Mammary epithelial cell (primary cell): ENCODE measurements at places on chromosomes 6 and 20. TPM values are rescaled to one million over a fixed set of nuclear protein-coding genes. Genes with fewer than 3 reads are reported as not detected.

DNA sequence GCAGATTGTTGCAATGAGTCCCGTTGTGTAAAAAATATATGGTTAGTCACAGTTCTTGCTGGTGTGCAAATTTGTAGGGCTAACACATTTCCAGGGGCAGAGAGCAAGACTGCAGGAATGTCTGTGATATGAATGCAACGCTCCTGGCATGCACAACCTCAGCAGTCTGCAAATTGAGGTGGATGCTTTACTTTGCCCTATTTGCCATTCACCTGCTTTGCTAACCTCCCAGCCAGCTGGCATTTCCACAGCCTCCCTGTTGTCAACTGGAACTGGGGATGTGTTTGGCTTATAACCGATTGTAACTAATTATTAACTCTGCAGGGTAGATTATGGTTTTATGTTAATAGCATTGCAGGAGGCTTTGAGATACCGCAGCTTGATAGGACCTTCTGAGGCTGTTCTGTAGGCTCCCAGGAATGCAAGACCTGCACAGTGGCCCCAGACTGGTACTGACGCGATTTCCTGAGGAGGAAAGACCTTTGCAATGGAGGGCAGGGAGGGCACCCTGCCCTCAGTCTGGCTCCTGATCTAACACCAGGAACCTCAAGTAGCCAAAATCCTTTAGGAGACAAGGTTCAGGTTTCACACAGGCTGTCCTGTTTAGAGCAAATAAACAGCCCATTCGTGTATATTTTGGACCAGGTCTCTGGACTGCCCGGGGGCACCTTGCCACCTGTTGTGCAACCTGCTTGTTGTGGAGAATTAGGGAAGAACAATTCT, 53.4 kb downstream of the EDN1 start:
- no peak for DNase-seq

The ANKRD6 gene
- 20.3 and 23.4 TPM in 2 replicates for total RNA-seq

GRCh38 chr6:47698342-47698787, at the start of gene ADGRF4:
ADGRF4 (plus strand) TSS chr6:47698580; CDS start chr6:47707246, 8,666 bp downstream.
- DNase-seq, result peak; percentile 98

DNA sequence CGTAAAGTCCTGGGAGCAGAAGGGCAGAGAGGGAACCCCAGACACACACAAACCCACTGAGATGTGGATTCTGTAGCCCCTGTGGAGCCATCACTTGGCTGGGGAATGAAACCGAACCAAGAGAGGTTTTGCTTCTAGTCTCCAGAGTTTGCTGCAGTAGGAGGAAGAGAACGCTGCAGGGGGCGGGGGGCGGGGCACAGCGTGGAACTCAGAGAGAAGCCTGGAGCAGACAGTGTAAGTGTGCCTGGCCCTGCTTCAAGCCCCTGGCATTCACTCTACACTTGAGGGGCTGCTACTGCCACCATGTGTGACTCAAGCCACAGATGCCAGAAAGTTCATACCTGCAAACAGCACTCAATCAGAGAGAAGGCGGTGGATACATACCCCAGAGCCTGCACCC, 18.9 kb downstream of the GABRR1 start:
- no peak for DNase-seq

- peak; percentile 10 for DNase-seq
These were observed 4.0 kb upstream of the CGAS start for GRCh38 chr6:73455865-73456629.

GRCh38 chr6:15547400-15547799, 115.4 kb downstream of the DTNBP1 start:
- no peak for DNase-seq

DNA sequence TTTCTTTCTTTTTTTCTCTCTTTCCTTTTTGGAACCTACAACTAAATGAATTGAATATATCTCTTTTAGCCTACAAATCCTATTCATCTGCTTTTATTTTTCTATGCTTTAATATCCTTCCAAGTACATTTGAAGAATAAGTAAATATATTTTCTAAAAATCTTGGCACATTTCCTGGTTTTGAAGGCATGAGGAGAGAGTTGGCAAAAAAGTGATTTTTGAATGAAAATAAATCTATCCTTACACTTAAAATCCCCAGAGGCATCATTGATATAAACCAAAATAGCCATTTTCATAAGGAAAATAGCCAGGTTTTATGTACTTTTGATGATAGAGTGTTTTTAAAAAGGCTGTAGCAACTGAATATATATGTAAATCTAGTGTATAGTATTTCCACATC, 69.0 kb downstream of the SAMD5 start:
- no peak for DNase-seq

The C20orf202 gene
- not detected for total RNA-seq

DNA sequence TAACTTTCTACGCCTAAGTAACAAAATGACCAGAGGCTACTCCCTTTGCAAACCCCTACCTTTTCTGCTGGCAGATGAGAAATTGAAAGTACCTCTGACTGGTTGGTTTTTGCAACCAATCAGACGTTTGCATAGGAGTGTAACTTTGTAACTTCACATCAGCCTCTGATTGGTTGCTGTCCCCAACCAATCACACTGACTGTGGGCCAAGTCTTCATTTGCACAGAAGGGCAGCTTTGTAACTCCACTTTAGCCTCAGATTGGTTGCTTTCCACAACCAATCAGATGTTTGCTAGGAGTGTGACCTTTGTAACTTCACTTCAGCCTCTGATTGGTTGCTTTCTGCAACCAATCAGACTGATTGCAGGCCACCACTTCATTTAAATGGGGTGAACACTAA, 89.1 kb downstream of the ME1 start:
- no peak for DNase-seq

- no peak for DNase-seq
These were observed 150.3 kb downstream of the GRIK2 start for GRCh38 chr6:101543796-101544195.

DNA sequence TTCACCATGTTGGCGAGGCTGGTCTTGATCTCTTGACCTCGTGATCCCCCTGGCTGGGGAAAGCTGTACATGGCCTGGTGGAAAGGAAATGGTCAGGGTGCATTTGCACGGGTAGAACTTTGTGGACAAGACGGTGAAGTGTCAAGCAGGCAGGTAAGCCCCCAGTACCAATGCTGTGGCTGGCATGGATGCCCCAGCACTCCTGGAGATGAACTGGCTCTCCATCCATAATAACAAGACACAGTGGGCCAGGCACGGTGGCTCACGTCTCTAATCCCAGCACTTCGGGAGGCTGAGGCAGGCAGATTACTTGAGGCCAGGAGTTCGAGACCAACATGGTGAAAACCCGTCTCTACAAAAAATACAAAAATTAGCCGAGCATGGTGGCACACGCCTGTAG, 37.3 kb upstream of the TMEM181 start:
- no peak for DNase-seq

DNA sequence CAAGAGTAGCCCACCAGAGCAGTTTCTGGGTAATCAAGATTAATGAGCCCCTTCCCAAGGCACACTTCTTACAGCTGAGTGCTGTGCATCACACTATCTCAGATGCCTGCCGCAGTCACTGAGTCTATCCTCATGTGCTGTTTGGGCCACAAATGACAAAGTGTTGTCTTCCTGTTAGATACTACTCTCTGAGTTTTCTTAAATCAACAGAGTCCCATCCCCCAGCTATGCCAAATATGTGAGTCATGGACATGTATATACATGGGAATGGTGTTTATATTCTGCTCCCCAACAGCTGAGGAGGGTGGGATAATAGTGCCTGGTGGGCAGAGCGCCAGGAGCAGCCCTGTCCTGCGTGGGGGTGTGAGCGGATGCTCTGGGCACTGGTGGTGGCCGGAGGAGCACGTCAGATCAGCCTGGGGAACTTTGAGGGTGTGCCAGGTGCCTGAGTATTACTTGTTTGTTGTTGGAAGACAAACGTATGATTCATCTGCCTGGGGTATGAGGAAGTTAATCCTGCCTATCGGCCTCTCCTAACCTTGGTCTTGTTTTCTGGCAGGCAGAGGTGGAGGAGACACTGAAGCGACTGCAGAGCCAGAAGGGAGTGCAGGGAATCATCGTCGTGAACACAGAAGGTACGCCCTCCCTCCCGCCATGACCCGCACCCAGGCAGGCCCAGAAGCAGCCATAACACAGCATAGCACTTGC, 9.6 kb downstream of the DYNLRB1 start:
- DNase-seq, result peak; percentile 99

DNA sequence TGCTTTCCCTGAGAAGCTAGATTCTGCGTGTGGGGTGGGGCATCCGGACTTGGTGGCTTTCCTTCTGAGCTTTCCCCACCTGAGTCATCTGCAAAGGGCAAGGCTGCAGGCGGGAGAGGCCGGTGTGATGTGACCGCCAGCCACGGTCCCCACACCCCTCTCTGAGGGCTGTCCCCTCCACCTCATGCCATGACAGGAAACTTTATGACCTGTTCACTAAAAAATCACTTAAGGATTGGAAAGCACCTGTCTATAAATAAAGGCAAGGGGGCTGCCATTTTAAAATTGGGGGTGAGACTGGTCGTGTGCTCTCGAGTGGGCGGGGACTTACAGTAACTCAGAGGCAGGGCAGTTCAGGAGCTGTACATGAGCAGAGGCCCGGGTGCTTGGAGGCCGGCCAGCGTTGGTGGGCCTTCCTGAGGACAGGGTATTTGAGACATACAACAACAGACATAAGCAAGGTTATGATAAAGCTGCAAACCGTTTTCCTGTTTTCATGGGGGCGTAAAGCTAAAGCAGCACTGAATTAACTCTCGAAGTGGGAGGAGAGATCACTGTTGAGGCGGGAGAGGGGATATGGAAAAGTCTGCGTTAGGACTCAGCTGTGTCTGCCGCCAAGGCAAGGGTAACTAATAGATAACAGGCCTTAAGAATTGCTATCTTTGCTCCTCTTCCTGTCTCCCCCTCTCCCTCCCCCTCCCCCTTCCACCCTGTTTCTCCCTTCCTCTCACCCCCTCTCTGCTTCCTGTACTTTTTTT, 16.1 kb upstream of the SERPINB1 start:
- DNase-seq, result no peak

The C20orf204 gene
- total RNA-seq, result 0.91 and 1.0 TPM in 2 replicates

GRCh38 chr6:25387483-25387882, 108.3 kb downstream of the CARMIL1 start:
- DNase-seq, result no peak

DNA sequence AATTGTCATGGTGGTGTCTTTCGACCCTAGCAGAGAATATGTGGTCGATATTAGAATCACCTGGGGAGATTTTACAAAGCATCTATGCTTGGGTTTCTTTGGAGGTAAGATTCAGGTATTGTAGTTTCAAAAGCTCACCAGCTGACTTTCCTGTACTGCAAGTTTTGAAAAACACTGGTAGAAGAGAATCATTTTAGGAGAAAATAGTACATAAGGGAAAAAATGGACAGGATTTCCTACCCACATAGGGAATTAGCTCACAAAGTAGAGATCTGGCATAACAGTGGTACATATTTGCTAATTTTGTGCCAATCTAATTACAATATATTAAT, 27.4 kb upstream of the ABT1 start:
- DNase-seq, result peak; percentile 12

GRCh38 chr6:91719414-91719813, 1132.5 kb upstream of the MAP3K7 start:
- DNase-seq, result no peak

DNA sequence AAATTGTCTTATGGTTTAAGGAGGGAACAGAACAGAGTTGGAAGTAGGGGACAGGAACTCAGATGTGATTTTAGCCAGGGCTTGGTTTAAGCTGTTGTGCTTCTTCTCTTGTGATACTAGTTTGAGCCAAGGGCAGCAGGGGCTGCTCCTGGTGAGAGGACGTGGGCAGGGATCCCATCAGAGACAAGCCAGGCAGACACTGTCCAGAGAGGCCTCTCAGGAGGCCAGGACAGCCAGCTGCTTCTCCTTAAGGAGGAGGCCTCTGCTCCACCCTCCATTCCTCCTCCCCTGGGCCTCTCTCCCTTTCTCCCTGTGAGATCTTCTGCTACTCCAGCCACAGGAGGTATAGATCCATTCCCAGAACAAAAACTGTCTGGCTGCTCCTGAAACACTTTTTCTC, 108.4 kb upstream of the MLN start:
- DNase-seq, result no peak

DNA sequence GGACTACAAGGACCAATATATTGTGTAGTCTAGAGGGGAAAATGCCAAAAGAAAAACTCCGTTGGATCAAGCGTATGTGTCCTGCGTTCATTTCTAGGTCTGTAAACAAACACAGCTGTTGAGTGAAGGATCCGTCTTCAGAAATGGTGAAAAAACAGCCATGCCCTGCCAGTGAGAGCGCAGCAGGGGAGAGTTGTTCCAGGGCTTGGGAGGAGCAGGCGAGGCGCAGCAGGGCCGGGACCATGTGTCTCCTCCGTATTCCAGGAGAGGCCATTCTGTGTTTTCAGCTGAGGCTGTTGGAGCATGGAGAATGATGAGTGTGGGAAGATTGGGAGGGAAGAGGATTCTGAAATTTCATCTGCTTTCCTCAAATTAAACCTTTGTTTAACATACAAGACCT, 38.0 kb downstream of the BMP6 start:
- DNase-seq, result no peak

- DNase-seq, result no peak
These were observed 406.8 kb upstream of the SULF2 start for GRCh38 chr20:48192109-48192508.

- DNase-seq, result peak; percentile 4
These were observed 165.8 kb upstream of the EEF1E1 start for GRCh38 chr6:8268156-8268555.

GRCh38 chr20:63703471-63703975, 4.3 kb downstream of the ARFRP1 start:
- no peak for DNase-seq

The RIPPLY2 gene
- total RNA-seq, result not detected

The CST2 gene
- not detected in 2 replicates for total RNA-seq

The PROKR2 gene
- not detected for total RNA-seq

The OR2H1 gene
- total RNA-seq, result not detected

GRCh38 chr20:35541783-35542662, at the start of gene ERGIC3:
ERGIC3 (plus strand) TSS chr20:35542078; CDS start chr20:35542098, 20 bp downstream.
- DNase-seq, result peak; percentile 92

DNA sequence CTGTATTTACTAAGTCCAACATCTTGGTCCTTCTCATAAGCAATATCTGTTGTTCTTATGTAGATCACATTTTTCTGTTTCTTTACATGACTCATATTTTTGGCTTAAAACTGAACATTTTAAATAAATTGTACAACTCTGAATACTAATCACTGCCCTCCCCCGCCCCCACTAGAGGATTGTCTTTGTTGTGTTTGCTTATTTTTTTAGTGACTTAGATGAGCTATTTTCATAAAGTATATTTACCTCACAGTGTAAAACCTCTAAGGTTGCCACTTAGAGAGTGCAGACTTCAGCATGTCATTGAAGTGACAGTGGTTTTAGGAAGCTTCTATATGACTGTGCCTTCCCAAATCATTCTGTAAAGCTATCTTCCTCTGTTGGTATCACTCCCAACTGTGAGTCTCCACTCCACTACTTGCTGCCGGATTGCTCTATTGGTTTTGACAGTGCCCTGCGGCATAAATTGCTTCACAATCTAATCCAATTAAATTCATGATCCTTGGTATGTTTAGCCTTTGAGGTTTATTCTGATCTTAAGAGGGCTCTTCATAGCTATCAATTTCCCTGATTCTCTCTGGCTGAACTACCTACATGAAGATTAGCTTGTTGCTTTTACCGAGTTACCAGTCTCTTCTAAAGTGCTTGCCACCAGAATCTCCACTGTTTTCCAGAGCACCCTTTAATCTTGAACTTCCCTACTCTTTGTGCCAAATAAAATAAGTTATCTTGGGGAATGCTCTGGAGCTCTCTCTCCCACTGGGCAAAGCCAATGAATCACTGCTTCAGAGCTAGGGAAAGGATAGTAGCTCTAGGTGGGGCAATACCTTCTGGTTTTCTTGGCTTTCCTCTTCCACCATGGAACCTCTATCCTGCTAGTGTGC, 33.0 kb downstream of the SPTLC3 start:
- no peak for DNase-seq

The MYBL2 gene
- total RNA-seq, result 1.8 TPM
